RPMI8226 (cell line): ENCODE measurements at places on chromosomes 6 and 20.

DNA sequence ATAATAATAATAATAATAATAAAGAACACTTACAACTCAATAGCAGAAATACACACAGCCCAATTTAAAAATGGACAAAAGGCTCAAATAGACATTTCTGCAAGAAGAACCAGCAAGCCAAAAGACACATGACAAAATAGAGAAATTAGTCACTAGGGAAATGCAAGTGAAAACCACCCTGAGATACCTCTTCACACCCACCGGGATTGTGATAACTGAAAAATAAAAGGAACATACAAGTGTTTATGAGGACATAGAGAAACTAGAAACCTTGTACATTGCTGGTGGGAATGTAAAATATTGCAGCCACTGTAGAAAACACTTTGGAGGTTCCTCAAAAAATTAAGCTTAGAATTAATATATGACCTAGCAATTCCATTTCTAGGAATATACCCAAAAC lies 59.2 kb downstream of the ZDHHC14 start:
- no peak for DNase-seq

DNA sequence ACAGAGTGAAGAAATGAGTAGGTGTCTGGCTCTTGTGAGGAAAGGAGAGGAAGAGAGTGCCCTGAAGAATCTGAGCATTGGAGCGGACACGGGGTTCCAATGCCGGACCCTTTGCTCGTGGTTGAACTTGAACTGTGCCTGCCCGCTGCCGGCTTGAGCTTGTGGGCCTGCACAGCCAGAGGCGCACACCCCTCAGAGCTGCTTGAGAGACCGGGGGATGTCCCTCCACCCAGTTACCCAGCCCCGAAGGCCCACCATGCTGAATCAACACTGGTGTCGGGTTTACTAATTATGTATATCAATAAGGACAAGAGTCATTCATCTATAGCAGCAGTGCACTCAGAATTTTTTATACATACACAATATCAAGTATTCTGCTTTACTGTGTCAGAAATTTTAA lies 218.3 kb upstream of the CST7 start:
- no peak for DNase-seq

- no peak for DNase-seq
These were observed 272.0 kb downstream of the ADGB start for GRCh38 chr6:146870760-146871159.

DNA sequence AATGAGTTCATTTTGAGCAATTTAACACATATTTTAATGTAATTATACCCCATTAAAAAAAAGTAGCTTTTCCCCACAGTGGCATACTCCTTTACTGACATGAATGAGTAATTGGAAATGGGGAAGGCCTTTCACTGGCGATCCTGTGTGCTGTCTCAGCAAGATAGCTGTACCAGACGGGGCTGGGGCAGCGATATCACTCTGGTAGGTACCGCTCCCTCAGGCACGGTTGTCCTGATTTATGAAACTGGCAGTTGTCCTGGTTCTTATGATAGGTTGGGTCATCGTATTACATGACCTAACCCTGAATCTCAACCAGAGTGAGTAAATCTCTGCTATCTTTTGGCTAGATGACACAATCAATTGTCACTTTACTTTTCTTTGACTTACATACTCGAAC lies 355.0 kb upstream of the MAP3K7 start:
- DNase-seq: no peak

DNA sequence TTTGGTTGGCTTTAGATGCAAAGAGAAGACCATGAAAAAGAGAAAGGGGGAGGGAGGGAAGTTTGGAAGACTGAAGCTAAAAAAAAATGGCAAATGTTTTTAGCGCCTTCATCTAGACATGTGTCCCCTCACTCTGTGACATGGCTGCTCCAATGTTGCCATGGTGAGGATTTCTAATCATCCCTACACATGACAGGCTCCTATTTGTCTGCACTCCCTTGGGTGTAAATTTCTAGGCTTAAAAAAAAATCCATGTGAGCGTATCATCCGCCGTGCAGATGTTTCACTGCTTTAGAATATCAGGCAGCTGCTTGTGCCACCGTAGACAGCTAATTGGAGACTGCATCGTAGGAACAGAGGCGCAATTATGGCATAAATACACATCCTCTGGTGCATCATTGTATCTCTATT lies 761.1 kb upstream of the MMS22L start:
- no peak for DNase-seq

DNA sequence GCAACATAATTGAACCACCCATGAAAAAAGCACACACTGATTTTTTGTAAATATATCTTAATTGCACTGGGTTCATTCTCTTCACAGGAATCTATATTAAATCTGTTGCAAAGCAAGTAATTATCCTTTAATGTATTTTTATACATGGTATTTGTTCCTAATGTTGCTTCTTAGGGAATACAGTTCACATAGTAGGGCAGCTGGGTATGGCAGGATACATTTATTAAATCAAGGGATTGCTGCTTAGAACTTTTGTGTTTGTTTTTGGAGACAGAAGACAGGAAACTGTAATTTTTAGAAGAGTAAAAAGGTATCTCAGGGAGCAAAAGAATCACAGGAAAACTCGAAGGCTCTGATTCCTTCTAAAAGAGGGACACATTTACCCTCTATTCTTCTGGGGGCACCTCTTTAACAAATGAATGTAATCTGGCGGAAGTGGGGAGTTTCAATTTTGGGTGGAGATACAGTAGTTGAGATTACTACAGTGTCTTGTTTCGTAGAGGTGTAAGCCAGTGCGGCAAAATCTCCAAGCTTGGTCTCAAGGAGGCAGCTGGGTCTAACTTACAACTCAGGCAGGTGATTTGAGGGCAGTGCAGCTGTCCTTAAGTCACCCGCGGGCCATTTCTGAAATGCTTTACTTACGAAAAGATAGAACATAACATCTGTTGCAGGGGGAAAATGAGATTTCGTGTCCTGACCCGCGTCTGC lies 812 bp upstream of the SMIM13 start:
- DNase-seq: peak; percentile 85

DNA sequence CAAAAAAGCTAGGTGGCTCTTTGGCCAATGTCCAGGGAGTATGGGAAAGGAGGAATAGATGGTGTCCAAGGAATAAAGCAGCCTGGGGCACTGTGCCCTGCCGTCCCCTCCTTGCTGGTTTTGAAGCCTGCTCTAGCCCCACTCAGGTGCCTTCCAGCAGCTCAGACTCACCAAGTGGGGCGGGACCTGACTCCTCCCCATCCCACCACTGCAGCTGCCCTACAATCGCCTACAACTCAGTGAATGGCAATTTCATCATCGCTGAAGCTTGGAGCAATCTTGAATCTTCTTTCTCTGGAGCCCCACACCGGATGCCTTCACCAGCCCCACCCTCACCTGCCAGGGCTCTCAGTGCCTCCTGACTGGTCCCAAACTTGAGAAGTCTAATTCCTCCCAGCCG lies 56.4 kb upstream of the NXT1 start:
- no peak for DNase-seq

DNA sequence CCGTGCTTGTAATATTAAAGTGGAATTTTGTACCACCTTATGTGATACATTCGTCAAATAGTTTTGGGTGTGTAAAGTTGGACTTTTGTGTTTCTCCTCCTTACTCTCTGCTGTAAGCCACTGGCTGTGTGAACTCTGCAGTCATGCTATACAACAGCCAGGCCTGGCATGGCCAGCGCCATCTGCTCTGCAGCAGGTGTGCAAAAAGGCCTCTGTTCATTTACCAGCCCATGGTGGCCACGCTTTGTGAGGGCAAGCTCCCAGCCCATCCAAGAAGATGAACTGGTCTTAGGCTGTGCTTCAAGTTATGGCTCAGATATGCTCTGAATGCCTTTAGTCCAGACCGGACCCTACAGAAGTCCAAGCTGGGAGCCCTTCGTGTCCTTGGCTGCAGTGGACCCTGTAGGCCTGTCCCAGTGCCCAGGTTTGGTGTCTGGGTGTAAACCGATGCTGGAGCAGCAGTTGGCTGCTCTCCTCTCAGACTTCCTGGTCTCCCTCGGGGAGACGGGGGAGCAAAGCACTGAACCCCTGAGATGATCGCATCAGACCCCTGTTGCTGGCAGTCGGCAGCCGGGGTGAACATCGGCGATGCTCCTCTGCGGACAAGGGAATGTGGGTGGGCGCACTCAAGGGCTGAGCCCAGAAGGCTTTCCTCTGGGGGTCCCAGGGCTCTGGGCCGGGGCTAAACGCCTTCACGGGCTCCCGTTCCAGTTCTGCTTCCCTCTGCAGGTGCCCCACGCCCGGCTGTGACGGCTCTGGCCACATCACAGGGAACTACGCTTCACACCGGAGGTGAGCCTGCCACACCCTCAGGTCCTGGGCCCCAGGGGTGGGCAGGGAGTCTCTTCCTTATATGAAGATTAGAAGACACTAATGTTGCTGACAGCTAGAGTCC lies 28.6 kb upstream of the PCMTD2 start:
- no peak for DNase-seq

GRCh38 chr6:42120895-42121865 lies 21.2 kb downstream of the C6orf132 start:
- DNase-seq: no peak

- no peak for DNase-seq
These were observed 76.1 kb downstream of the IRF4 start for GRCh38 chr6:467671-468082.

DNA sequence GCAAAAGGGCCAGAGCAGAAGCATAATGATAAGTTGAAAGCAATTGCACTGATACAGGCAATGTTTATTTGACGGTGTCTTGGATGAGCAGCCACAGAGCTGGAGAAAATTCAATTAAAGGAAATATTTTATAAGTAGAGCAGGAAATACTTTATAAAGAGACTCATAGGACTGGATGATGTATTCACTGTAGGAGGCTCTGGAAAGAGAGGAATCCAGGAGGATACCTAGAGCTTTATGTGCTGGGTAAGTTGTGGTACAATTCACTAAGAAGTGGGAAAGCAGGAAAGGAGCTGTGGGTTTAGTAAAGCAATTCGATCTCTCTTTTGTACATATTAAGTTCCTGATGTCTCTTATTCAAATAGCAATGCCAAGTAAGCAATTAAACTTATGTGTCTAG lies 86.3 kb downstream of the C6orf118 start:
- no peak for DNase-seq

DNA sequence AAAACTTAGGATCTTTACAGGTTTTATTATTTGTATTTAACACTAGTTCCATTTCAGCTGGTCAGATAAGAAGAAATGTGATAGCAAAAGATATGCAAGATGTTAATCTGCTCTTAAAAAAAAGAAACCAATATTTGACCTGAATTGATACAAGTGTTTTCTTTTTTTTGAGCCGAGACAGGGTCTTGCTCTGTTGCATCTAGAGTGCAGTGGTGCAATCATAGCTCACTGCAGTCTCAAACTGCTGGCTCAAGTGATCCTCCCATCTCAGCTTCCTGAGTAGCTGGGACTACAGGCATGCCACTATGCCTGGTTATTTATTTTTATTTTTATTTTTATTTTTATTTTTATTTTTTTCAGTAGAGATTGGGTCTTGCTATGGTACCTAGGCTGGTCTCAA lies 133.0 kb downstream of the GMPR start:
- no peak for DNase-seq

- no peak for DNase-seq
These were observed 10.8 kb downstream of the SERAC1 start for GRCh38 chr6:158157064-158157764.

- DNase-seq: no peak
These were observed 614.0 kb upstream of the EYS start for GRCh38 chr6:66321017-66321416.

- DNase-seq: no peak
These were observed 75.0 kb upstream of the FUCA2 start for GRCh38 chr6:143586557-143586956.

- peak; percentile 2 for DNase-seq
These were observed 319.9 kb downstream of the TRDN start for GRCh38 chr6:123316733-123317323.

DNA sequence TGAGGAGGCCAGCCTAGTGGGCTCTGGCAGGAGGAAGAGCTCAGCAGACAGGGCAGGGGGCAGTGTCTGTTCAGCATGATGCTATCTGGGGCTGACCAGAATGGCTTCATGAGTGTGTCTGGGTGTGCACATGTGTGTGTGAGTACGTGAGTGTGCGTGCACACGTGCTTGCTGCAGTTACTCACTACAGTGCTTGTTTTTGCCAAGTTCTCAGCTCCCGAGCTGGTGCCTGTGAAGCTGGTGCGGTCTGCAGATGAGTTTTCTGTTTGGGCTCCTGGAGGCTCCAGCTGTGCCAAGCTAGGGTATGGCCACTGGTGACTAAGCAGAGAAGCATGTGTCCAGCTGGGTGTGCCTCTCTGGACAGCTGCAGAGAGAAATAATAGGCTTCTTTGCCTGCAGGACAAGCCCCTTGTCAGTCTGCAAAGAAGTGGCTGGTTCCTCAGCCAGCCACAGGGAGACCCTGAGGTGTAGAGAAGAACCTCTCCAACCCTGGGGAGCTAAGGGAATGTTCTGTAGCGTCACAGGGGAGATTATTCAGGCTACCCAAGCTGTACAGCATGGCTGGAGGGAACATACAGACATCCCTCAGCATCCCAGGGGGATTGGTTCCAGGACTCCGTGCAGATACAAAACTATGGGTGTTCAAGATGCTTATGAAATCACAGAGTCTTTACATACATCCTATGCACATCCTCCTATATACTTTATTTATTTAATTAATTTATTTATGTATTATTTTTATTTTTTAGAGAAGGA lies 40.2 kb upstream of the FAM50B start:
- DNase-seq: peak; percentile 42

DNA sequence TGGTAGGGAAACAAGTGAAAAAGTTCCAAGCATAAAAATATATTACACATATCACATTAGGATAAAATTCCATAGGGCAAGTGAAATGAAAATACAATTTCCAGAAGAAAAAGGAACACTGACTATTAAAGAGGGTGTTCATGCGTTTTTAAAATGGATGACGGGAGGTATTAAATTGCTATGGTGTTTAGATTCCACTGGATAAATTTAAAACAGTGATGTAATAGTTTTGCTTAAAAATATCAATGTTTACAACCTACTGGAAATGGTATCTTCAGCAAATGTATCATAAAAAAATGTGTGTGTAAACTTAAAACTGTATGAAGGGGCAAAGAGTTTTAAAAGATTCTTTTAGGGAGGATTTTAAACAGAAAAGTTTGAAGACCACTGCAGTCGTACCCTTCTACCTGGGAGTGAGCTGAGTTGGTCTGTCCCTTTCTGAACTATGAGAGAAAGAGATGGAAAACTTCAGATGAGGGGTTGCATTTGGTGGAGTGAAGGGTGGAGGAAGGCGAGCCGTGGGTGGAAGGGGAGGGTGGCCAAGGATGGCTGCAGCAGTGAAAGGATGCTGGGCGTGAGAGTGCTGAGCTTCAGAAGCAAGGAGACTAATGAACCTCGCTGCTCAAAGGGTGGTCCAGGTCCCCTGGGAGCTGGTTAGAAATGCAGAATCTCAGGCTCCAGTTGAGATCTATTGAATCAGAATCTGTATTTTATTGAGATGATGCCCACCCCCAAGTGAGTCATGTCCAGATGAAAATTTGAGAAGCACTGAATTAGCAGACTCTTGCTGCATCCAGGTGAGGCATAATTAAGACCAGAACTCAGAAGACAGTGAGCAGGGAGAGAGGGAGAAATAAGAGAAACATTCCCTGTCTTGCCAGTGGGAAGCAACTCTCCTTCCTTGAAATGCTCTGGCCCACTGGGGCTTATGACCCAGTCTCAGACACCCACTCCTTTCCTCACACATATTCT lies 54.5 kb upstream of the MRPS10 start:
- no peak for DNase-seq

GRCh38 chr6:164185471-164185871 lies 771.0 kb downstream of the QKI start:
- no peak for DNase-seq

GRCh38 chr20:23587631-23588030 lies 18.1 kb downstream of the CST9 start:
- no peak for DNase-seq

- DNase-seq: no peak
These were observed 139.9 kb downstream of the MYB start for GRCh38 chr6:135320721-135321621.

GRCh38 chr6:3900744-3901336 lies 51.7 kb downstream of the FAM50B start:
- no peak for DNase-seq
